T-helper 22 cell (primary cell): ENCODE measurements at places on chromosomes 6 and 20.

DNA sequence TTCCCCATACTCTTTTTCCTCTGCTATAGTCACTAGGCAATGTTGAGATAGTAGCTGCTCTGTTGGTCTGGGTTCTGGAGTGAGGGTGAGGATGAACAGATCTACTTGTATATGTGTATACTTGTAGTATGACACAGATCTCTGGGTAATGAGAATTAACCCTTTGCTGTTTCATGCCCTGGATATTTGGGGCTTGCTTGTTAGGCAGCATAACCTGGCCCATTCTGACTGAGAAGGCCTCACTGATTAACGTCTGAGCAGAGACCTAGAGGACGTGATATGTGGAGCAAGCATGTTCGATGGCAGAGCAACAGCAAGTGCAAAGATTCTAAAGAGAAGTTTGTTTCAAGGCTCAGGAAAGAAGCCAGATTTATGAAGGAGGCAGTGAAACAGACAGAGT lies 94.4 kb downstream of the TRMT6 start:
- no peak for DNase-seq

- DNase-seq: no peak
These were observed 24.6 kb downstream of the FOXO3 start for GRCh38 chr6:108585359-108585758.

- DNase-seq: no peak
These were observed 7.8 kb downstream of the IL22RA2 start for GRCh38 chr6:137165375-137166246.

DNA sequence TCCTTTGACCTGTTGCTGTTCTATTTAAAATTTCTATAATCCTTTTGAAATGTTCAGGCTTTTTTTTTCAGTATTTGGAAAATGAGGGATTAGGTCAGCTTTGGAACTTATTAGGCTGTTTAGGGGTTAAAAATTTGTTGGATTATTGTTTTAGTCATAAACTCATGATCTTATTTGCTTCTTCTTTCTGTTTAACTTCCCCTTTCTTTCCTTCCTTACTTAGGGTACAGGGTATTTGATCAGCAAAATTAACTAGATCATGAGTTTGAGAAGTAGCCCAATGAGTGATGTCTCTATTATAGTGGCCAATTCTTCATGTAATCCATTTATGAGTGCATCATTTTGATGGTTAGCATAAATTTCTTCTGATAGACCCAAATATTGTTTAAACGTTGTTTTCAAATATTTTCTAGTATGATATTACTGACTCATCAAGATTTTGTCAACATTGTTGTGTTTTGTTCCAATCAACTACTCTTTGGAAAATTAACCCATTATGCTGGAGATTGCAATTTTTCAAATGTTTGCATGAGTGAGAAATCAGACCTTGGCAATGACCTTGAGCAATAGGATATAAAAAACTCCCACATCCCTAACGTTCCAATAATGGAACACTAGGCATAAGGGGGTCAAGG lies 94.4 kb downstream of the OTOR start:
- DNase-seq: no peak

GRCh38 chr6:81693266-81693665 lies 59.2 kb downstream of the TENT5A start:
- no peak for DNase-seq

GRCh38 chr6:17596085-17596484 lies 4.0 kb upstream of the FAM8A1 start:
- DNase-seq: no peak

- DNase-seq: no peak
These were observed 31.2 kb upstream of the RALGAPA2 start for GRCh38 chr20:20743511-20744169.

GRCh38 chr20:64106981-64107735 lies at the start of gene NPBWR2:
TSS of gene NPBWR2 (minus strand) at chr20:64107565. CDS start at chr20:64106831, 734 bp downstream.
- no peak for DNase-seq

- DNase-seq: no peak
These were observed 81.5 kb upstream of the SOX4 start for GRCh38 chr6:21511891-21512550.

DNA sequence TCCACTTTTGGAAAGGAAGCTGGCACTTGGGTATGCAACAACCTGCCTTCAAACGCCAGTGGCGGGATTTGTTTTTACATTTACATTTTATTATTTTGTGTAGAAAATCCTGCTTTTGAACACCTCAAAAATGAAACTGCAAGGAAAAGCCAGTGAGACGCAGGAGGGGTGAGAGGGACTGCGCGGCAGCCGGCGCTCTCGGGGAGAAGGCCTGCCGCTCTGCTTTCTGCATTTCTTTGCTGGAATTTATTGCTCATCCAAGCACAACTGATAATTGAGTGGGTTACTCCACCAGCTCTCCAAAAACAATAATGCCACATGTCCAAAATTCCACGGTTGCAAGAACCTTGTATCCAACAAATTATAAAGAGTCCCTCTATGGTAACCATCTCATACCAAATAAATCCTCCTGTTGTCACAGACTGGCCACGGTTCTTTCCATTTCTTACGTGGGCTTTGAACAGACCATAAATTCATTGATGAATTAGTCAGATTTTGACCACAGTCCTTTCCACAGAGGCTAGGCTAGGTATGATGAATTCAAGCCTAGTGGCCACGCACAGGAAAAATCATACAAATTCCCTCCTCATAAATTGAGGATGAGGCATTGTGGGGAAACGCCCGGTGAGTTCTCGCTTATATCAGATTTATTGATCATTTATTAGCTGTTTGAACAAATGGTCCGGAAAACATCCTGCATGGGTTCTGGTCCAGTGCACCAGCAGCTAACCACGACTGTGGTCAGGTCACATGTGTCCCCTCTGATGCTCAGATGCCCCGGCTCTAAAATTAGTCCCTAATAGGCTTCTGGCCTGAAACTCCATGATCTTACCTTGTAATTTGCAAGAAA lies 31.6 kb upstream of the FOXC1 start:
- DNase-seq: no peak

GRCh38 chr6:11155589-11155988 lies 44.1 kb upstream of the ERVFRD-1 start:
- no peak for DNase-seq

DNA sequence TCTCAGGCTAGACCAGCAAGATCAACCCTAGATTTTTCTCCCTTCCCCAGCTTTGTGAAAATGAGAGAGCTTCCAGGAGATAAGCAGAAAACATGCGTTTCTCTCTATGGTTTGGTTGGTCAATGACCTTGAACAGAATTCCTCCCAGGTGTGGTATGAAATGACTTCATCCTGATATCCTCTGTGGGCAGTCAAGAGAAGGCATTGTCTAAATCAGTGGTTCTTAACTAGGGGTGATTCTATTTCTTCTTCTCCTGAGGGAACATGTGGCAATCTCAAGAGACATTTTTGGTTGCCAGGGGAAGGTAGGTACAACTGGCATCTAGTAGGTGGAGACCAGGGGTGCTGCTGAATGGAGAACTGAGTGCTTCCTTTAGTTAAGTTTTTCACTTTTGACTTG lies 12.4 kb downstream of the IFT52 start:
- DNase-seq: no peak

GRCh38 chr6:43984442-43985321 lies 142.6 kb downstream of the MRPL14 start:
- no peak for DNase-seq

DNA sequence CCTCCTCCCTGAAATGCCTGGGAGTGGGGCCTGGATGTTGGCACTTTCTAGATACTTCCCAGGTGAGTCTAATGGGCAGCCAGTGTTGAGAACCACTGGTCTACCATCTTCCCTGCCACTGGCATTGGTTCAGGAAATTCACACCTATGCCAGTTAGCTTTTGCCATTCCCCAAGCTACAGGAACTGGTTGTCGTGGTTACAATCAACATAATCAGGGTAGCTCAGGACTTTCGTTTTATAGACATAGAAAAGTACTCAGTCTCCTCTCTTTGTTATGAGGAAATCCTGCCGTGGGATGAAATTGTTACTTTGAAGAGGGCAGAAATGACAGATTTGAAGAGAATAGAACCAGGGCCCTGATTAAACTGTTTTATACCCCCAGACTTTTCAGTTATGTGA lies 127.9 kb upstream of the FOXO3 start:
- DNase-seq: no peak

GRCh38 chr6:28211840-28212509 lies 13.1 kb upstream of the ZSCAN9 start:
- DNase-seq: no peak

GRCh38 chr6:35703554-35703953 lies 14.8 kb upstream of the FKBP5 start:
- no peak for DNase-seq

DNA sequence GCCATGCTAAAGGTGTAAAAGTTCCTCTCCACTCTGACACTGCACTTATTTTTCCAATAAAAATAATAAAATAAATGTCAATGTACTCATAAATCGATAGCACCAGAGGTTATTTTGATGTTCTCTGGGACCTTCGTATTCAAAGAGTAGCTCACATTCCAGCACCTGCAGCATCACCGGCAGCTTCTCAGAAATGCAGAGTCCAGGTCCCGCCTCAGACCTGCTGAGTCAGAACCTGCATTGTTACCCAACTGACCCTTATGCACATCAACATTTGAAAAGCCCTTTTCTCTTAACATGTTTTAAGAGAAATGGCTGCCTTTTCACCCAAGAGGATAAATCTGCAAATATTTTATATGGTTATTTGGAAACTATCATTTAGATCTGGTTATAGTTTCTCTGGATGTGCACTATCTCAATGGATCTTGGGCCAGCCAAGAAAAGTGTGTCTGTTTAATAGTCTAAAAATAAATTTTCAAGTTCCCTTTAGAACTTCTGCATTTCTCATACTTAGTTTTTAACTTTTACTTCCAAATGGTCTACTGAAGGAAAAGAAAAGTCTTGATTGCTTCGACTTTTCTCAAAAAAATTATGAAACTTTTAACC lies 216.2 kb upstream of the PRDM1 start:
- DNase-seq: no peak

DNA sequence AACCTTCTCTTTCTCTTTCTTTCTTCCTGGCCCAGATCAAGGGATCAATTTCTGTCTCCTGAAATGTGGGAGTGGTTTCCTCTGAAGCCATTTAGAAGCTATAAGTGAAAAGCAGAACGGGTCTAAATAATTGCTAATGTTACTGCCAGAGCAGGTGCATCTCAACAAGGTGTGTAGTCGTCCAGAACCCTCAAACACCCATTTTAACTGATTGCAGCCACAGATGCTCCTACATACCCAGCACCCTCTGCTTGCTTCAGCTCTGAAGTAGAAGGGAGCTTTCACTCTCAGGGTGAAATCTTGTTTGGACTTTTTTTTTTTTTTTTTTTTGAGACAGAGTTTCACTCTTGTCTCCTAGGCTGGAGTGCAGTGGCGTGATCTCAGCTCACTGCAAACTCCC lies 592.1 kb upstream of the ARID1B start:
- no peak for DNase-seq

DNA sequence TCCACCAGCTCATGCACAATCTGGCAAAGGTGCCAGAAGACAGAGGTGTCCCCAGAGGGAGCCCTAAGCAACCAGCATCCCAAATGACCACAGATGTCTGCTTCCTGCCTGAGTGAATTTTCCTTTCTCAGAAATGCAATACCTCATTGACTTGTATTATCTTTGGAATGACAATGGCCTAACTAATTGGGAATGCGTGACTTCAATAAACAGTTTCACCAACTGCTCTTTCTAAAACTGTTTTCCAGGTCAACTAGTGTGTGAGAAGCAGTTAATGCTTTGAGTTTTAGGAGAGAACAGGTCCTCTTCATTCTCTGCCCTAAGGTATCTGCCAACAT lies 108.9 kb upstream of the SNX9 start:
- no peak for DNase-seq

- DNase-seq: no peak
These were observed 29.5 kb downstream of the GHRH start for GRCh38 chr20:37231947-37232630.

DNA sequence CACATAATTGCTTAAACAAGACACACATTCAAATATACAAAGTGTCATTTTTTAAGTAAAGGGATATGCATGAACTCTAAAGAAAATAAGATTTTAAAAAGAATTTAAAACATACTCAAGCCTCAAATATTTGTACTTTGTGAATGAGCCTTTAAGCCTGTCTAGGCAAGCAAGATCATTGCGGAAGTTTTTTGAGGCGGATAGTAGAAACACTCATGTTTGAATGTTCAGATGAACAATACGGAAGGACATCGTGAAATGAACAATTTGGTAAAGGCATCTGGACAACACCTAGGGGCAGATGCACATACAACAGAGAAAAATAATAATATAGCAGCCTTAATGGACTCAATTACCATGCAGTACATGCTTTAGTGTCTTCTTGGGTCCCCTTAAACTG lies 928.9 kb downstream of the TFAP2A start:
- DNase-seq: no peak

DNA sequence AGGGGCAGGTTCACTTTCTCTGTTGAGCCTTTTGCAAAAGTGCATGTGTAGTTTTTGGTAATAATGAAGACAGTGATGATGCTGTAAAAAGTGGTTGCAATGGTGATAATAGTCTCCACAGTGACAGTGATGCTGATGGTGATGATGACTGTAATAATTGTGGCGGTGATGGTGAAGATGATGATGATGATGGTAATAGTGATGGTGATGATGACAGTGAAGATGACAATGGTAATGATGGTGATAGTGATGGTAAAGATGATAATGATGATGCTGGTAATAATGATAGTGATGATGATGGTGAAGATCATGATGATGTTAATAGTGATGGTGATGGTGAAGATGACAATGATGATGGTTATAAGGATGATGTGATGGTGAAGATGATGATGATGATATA lies 67.7 kb upstream of the LRFN2 start:
- no peak for DNase-seq

- no peak for DNase-seq
These were observed 263.2 kb upstream of the NT5E start for GRCh38 chr6:85186546-85187175.

- DNase-seq: no peak
These were observed 14.9 kb downstream of the BTN1A1 start for GRCh38 chr6:26514984-26515383.

DNA sequence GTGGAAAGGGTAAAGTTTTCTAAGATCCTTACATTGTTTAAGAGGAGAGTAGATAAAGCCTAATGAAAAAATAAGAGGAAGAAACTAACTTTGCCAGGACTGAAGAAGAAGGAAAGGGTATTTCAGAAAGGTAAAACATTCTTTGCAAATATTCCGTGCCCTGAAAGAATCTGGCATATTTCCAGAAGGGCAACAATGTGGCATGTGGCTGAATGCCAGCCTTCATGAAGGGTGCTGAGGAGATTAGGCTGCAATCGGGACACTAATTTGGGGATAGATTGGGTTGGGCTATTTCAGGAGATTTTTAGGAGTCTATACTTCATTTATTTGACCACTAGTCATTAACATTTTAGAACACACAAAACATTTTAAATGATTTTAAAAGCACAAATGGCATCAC lies 16.2 kb upstream of the UFL1 start:
- no peak for DNase-seq

DNA sequence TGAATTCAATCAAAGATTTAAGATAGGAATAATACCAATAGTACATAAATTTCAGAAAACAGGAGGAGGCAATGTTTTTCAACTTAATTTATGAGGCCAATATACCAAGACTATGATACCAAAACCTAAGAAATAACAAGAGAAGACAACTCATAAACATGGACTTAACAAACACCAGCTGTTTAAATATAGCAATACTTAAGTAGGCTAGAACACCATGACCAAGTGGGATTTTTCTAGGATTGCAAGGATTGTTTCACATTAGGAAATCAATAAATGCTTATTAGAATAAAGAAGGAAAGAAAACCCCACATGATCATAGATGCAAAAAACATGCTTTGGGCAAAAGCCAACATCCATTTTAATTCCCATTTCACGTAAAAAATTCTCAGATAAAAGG lies 355.1 kb downstream of the EPM2A start:
- DNase-seq: no peak
